CD4-positive, alpha-beta T cell treated with Interleukin-4 for 4 hours (primary cell): ENCODE measurements at places on chromosomes 6 and 20.

- DNase-seq: no peak
These were observed 40.4 kb upstream of the KIF25 start for GRCh38 chr6:167956983-167957492.

DNA sequence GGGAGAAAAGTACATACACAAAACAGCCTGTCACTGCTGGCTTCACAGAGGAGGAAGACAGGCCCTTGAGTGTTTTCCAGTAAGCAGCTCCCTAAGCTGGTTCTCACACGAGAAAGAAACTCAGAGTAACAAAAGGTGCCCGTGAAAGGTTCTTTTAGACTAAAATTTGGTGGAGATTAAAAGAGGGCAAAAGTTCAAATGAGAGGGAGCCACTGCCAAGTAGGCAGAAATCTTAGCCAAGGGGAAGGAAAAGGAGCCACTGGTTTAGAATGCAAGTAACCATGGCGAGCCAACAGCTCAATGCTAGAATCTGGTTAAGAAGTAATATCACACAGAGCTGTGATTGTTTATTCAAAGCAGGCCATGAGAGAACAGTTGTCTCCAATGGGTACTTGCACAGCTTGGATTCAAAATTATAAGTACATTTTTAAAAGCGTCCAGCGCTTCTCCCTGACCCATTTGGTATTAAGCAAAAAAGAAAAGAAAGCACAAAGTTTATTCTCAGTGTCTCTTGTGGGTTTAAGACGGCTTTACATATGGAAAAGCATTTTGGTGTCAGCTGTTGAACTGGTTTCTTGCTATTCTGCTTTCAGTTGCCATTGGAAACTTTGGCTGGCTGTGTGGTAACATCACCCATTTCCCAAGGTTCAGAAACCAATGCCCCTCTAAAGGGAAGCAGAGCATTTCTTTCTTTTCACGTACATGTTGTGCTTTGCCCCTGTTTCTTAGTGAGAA, 648.5 kb downstream of the RNF144B start:
- no peak for DNase-seq

DNA sequence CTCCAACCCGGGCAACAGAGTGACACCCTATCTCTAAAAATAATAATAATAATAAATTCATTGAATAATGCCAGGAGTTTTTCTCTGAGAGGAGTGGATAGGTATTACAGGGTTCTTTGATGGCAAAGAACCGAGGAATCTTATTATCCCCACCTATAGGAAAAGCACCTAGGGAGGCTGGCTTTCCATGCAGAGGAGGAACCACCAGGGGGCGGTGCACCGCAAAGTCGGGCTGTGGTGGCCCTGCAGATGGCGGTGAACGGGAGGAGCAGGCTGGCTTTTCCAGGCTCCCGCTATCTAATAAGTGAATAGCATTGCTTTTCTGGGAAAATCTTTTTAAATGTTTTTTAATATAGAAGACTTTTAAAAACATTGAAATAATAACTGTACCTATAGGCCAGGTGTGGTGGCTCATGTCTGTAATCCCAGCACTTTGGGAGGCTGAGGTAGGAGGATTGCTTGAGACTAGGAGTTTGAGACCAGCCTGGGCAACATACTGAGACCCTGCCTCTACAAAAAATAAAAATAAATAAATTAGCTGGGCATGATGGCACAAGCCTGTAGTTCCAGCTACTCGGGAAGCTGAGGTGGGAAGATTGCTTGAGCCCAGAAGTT, 864.2 kb downstream of the KIF16B start:
- DNase-seq: no peak

- no peak for DNase-seq
These were observed 14.9 kb upstream of the MRS2 start for GRCh38 chr6:24387818-24388217.

DNA sequence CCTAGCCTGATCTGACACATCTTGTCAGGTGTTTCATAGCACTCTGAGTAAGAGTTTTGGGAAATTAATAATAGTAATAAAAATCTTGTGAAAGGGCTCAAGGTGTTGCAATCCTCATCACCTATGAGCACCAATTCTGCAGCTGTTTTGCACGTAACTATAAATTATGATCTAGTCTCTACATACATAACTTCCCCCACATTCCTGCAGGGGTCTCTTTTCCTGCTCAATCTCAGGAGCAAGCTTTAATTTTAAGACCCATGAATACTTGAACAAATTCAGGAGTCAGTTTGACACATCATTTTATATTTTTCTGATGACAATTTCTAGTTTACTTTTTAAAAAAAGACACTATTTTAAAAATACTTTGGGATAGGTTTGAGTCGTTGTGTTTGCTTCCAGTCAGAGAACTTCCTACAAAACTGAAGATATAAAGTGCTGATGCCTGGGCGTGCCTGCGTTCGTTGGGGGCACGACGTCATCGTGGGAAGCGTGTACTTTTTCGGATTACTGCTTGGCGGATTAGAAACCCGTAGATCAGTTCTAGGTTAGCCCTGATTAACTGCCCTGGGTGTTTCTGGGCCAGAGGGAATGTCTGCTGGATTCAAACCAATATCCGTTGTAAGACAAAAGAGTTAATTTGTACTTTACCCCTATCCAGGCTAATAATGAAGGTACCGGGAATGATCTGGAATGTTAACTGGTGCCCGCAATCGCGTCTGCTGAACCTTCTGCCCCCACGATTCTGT, 1.0 kb upstream of the E2F3 start:
- DNase-seq: peak; percentile 40

DNA sequence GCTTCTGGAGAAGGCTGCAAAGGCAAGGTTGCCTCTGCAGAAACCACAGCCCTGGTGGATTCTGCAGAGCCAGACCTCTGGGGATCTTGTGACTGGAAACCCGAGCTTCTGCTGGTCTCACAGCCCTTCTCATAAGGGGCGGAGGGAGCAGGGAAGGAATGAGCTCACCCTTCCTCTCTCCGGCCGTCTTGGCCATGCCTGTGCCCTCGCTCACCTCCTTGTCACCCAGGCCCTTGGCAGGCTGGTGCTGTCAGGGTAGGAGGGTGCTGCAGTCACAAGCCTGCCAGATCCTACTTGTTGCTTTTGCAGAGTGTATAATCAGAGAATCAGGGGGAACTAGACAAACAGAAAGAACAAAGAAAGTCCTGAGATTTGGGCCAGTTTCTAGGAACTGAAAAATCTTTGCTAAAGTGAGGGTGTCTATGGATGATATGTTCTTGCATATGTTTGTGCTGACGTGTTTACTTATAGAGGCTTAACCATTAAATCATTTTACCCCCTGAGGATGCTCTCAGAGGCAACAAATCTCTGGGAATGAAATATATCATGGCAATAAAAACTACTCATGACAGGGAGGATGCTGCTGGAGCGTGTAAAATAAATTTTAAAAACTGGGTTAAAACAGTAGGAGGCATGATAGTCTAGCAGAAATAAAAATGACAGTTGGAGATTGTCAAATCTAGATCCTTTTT, 244.9 kb upstream of the SOX4 start:
- DNase-seq: no peak

DNA sequence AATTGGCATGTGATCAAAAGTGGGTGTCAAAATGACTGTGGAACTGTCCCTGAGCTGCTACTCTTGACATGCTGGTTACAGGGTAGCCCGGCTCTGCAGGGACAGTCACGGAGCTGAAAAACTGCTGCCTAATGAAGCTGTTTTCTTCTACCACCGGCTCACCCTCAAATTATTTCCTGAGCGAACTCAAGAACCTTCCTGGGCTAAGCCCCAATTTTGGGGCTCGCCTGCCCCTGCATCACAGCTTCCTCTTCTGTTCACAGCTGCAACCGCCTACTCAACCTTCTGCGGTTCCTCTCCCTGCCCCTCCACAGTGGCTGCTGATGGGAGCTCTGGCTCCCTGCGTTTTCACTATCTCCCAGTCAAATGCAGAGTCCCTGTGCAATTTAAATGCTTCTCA, 110.8 kb upstream of the MLN start:
- DNase-seq: peak; percentile 49

DNA sequence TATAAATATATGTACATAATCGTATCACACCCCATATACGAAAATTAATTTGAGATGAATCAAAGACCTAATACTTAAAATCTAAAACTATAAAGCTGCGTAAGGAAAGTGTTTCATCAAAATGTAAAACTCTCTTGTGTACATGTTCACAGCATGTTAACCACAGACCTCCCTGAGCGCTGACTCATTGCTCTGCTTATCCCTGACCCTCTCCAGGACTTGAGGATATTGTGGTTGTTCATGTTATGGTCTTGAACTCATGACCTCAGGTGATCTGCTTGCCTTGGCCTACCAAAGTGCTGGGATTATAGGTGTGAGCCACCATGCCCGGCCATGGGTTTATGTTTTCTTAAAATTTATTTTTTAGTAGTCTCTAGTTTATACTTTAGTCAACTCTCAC, 14.2 kb downstream of the FAM83B start:
- no peak for DNase-seq

- no peak for DNase-seq
These were observed 16.7 kb upstream of the BLCAP start for GRCh38 chr20:37544386-37544785.

GRCh38 chr6:146433881-146434731, 109.5 kb upstream of the RAB32 start:
- DNase-seq: no peak

DNA sequence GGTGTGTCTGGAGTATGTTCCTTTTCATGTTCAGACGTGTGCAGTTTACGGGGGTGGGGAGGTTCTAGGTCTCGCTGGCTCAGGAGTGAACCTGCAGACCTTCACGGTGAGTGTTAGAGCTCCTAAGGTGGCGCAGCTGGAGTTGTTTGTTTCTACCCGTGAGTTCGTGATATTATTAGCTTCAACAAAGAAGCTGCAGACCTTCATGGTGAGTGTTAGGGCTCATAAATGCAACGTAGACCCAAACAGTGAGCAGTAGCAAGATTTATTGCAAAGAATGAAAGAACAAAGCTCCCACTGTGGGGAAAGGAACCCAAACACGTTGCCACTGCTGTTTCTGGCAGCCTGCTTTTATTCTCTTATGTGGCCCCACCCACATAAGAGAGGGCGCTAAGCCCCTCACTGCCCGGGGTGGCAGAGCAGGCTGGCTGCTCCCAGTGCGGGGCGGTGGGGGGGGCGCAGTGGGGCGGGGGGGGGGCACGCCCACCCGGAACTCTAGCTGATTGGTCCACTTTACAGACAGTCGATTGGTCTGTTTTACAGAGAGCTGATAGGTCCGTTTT, 41.3 kb upstream of the GMPR start:
- DNase-seq: no peak

- DNase-seq: no peak
These were observed 281.3 kb downstream of the PTPRK start for GRCh38 chr6:128239146-128239545.

GRCh38 chr6:7143476-7143974, 35.8 kb downstream of the RREB1 start:
- DNase-seq: no peak

- no peak for DNase-seq
These were observed 36.8 kb upstream of the BCAS1 start for GRCh38 chr20:54107181-54107580.

- DNase-seq: no peak
These were observed at the start of gene MOXD1 for GRCh38 chr6:132400883-132401617. Gene MOXD1 (minus strand): TSS chr6:132401475. CDS start chr6:132401426, 49 bp downstream.

- no peak for DNase-seq
These were observed 21.0 kb upstream of the SERINC3 start for GRCh38 chr20:44542890-44543289.

DNA sequence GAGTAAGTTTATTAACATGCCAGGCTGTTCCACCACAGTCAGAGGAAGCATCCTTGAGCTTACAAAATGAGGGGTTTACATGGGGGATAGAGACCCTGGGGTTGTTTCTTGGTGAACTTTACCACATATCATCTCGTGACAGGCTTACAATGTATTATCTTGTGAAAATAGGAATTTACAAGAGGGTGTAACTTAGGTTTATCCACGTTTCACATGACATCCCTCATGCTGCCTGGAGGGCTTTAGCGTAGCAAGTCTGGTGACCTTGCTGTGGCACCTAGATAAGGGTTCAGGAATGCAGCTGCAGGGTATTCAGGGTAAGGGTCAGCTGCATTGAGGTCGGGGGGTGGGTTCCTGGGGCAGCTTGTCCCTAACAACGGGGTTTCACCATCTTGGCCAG, 154.6 kb upstream of the ARG1 start:
- no peak for DNase-seq

- DNase-seq: no peak
These were observed 86.8 kb upstream of the SNAP25 start for GRCh38 chr20:10131732-10132345.

GRCh38 chr20:9945408-9945807, 89.4 kb upstream of the ANKEF1 start:
- no peak for DNase-seq

DNA sequence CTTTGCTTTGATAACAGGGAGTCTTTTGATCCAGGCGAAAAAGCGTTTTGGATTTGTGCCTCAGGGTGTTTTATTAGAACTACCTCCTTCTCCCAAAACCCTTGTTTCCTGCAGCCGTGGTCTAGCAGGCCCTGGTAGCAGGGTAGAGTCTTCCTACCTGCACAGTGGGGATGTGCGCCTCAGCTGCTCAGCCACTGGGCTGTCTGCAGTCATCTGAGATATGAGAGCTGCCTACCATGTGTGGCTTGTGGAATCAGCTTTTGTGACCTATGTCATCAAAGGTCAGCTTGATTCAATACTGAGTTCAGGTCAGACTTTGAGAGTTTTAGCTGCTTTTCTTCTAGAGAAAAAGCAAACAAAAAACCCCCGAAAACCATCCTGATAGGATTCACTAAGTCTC, 279.5 kb downstream of the CLIC5 start:
- no peak for DNase-seq

GRCh38 chr20:17479063-17479657, 52.0 kb downstream of the BFSP1 start:
- no peak for DNase-seq

GRCh38 chr20:13229538-13229937, 8.5 kb downstream of the ISM1 start:
- peak; percentile 50 for DNase-seq

DNA sequence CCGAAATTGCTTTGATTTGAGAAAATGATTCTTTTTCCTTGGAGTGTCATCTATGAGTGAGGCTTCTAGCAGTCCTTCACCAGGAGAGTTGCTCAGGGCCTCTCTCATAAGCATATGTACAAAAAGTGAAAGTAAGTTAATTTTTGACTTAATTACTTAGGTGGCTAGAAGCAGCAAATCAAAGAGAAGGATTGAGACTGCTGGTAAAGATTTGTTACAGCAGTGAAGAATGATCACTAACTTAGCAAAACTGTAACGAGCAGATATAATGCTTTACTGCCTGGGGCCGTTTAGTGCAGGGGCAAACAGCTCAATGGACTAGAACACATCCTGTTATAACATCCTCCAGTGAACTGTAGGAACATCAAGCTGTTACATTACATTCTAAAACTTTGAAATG, 167.8 kb upstream of the RIPOR2 start:
- DNase-seq: no peak

GRCh38 chr6:89745096-89745495, 74.5 kb downstream of the MDN1 start:
- DNase-seq: no peak

GRCh38 chr6:13368079-13368730, 39.9 kb upstream of the TBC1D7 start:
- DNase-seq: no peak

GRCh38 chr6:131001945-131002660, 60.9 kb downstream of the EPB41L2 start:
- no peak for DNase-seq
